ENCODE measurements at places on chromosomes 6 and 20.

- no peak for DNase-seq
Measured at GRCh38 chr6:36333931-36334725, 2.6 kb downstream of the BNIP5 start.

DNA sequence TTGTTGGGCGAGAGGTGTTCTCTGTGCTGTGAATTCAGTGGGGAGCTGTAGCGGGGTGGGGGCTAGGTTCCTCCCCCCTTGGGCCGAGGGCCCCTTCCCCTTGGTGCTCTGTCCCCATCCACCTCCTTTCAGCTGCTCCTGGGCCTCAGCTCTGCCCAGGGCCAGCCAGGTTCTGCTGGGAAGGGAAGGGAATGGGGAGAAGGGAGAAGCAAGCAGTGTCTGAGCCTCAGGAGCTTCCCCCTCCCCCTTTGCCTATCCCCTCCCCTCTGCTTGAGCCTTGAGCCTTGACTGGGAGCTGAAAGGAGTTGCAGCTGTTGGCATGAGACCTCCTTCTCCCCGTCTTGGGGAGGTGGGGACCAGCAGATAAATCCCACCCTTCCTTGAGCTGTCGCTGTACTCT is 576 bp upstream of the RRP36 start:
- DNase-seq, result no peak

- DNase-seq, result peak; percentile 4
Measured at GRCh38 chr20:15763366-15763765, 809.9 kb downstream of the KIF16B start.

DNA sequence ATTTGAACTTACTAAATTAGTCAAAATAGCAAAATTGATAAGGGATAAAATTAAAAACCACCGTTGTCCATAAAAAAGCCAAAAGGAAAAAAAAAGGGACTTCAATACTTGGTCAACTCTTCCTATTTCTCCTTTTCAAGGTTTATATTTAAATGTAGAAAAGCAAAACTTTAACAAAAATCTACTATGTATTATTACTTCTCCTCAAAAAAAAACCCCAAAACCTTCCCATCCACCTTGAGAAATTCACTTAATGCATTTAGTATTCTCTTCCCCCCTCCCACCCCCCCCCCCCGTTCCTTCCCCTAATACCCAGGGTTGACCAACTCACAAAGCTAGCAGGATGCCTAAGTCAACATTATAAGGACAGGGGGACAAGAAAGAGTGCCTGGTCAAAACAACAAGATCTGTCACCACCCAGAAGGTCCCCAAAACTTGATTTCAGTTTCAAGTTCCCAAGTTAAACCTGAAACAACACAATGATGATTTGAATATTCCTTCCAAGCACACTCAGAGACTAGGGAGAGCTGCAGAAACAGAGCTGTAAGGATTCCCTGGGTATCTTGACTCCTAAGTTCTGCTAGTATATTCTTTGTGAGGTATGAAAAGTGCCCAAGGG is 14.6 kb downstream of the GMDS start:
- no peak for DNase-seq

DNA sequence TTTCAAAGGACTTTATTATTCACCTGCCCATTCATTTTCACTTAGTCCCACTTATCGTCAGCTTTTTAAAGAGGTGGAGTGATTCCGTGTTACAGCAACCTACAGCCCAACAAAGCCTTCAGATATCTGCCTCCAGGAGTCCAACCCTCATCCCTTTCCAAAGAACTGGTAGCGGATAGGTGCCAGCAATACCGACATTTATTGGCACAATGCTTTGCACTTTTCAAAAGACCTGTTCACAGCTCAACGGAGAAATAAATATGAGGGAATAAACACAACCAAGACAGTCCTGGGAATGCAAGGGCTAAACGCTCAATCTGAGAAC is 819 bp upstream of the MTRF1L start:
- no peak for DNase-seq

DNA sequence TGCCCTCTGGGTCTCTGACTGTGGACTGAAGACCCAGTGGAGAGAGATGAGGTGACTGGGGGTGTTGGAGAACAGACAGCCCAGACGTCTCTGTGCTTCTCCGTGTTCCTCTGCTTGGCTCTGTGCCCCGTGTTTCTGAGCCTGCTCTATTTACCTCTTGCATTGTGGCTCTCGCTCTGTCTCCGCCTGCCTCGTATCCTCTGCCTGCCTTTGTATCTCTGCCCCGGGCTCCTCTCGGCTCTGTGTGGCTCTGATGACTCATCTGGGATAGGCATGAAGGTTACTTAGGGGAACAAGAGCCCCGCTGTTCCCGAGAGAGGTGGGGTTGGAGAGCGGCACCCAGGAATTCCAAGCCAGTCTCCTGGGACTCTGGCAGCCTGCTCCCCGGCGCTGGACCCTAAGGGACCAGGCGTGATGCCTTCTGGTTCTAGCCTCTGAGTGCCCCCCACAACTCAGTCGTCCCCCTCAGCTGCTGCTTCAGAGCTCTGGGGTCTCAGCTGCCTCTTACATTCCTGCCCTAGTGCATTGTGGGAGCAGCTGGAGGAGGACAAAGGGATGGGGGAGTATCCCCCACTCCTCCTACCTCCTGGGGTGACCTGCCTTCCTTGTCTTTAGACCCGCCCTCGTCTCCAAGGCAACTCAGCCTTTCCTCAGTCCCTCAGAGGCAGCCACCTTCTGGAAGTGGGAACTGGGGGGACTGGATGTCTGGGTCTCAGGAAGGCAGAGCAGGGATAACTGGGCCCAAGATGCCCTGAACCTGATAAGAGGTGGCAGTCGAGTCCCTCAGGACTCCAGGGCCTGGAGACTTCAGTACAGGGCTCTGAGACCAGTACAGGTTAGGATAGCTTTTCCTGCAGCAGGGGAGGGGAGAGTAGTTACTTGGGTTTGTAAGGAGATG is 1.9 kb downstream of the DDR1 start:
- peak; percentile 66 for DNase-seq
